ENCODE measurements at places on chromosomes 7 and 10.

DNA sequence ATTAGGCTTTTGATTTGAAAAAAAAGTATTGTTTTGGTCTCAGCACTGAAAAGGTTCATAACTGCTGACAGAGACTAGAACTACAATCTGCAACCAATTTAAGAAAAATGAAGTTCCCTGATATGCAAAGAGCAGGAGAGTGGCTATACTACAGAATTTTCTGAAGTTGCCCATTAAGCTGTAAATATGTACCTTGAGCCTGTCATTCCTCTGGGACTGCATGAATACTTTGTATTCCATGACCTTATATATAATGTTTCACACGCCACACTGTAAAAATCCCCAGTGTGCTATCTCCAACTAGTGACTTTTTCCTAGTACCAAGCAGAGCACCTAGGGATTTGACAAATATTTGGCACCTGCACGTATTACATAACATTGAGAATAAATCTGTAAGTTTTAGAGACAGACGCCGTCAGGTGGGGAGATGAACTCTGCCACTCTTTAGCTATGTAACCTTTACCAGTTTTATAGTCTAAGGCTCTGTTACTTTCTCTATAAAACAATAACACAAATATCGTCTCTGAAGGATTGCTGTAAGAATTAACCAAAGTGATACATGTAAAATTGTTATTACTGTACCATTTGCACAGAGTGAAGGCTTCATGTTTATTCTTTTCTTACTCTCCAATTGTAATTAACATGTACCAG lies 235.4 kb downstream of the MAGI2 start:
- no peak for DNase-seq

DNA sequence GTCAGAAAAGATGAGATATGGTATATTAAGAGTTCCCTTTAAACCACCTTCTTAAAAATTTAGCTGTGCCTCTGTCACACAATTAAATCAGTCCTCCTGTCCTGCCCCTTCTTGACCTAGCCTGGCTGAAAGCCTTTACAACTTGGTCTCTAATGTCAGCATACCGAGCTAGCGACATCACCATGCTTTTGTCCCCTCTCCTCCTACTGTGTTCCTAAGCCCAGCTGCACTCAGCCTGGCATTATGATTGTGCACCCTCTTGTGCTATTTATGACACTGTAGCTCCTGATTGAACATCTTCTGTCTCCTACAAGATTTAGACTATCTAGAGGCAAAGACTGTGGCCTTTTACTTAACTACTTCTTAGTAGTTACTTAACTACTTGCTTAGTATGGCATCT lies 29.2 kb downstream of the TDRD1 start:
- no peak for DNase-seq

GRCh38 chr7:101686030-101686429 lies 56.9 kb upstream of the MYL10 start:
- no peak for DNase-seq

DNA sequence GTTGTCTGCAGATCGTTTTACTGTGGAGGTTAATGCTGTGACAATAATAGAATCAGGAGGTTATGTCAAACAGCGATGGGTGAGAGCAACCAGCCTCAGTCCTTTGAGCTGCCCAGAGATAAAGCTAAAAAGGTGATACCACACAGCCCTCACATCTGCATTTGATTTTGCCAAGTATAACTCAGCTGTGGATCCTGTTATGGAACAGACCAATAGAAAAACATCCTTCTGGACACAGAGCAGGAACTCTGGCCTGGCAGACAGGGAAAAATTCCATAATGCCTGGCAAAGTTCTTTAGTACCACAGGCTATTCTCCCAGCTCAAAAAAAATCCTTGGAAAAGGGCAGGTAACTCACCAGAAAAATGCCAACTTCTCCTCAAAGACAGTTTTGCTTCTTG lies 87.1 kb upstream of the PDLIM1 start:
- no peak for DNase-seq
